Anterior cingulate cortex (tissue), 58 donors: ENCODE measurements at places on chromosomes 1 and 21.

- no peak for DNase-seq
Measured at GRCh38 chr1:53075206-53075605, 13.2 kb downstream of the PODN start.

DNA sequence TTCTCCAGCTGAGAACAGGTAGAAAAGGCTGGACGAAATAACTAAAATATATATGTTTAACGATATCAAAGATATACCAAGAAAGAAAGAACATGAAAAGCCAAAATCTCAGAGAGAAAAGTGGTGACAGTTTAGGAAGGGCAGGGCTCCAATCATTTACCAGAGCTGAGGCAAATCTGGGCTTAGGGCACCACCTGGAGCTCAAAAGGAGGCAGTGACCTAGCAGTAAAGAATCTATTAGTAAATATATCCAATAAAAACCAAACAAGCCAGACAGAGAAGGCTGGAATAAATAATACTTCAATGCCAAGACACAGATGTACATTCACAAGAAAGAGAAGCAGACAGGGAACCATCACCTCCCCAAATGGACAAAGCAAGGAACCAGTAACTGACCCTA lies 43.5 kb downstream of the CHIA start:
- no peak for DNase-seq

GRCh38 chr1:57115030-57115614 lies 149.3 kb upstream of the C8B start:
- DNase-seq, result no peak

- no peak for DNase-seq
Measured at GRCh38 chr1:229204921-229205777, 65.8 kb upstream of the RAB4A start.

DNA sequence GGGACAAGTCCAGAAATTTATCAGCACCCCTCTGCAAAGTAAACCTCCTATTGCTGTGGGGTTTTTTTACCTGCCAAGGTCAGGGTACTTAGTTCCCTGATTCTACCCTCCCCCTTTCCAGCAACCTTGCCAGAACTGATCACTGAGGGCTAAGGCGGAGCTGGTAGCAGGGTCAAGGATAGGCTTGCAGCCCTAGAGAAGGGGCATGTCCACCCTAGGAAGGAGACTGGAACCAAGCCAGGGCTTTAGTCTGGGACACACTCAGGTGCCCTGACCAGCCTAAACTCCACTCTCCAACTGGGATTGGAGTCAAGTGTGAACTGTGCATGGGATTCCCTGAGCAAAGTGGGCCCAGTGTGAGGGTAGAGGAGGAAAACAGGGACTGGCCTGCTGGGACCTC lies 6.5 kb upstream of the SLC26A9 start:
- no peak for DNase-seq

DNA sequence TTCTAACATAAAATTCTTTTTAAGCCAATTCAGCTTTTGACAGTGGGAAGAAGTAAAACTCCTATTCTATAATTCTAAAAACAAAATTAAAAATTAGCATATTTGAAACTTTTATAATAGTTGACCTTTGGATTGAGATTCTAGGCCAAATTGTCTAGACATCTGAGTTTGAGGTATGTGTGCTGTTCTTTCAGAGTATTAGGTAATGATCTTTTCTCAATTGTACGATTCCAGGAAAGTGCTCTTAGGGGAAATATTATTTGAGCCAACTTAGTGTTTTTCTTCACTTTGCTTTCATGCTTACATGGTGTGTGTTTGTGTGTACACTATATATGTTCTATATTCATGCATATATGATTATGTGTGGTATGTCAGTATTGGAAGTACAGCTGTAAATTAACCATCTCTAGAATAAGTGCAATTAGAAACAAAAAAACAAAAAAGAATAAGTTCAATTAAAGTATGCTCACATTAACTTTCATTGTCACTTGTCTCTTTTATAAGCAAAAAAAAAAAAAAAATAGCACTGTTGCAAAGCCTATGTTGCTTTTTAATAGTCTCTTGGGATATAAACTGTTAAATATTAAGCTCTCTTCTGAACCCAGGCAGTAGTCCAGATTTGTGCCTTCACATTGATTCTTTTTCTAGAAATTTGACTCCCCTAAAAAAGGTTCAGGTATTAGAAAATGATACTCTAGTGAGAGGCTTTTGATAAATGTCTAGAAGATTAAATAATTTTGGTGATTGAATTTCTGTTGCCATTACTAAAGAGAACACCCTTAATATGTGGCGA lies 132.2 kb downstream of the ATP5PO start:
- no peak for DNase-seq

DNA sequence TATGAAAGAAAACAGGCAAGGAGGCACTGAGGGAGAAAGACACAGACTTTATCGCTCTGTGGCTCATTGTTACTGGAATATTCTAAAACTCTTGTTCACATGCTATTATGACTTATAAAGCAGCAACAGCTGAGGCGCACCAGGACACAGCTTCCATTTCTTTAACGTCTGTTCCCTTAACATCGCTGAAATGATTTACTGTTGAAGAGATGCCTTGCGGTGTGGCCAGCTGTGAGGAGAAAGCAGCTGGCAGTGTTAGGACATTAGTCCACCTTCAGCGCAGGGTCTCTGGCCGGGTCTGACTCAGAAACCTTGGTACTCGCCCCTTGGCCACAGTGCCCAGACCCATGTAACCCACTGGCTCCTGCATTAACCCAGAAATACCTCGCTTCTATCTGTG lies 3.1 kb upstream of the PER3 start:
- no peak for DNase-seq

- no peak for DNase-seq
Measured at GRCh38 chr1:155015527-155016230, 13.1 kb downstream of the ZBTB7B start.
